ENCODE measurements at places on chromosomes 6 and 20.

- DNase-seq: no peak
These were observed 21.4 kb upstream of the TXLNB start for GRCh38 chr6:139313229-139313628.

DNA sequence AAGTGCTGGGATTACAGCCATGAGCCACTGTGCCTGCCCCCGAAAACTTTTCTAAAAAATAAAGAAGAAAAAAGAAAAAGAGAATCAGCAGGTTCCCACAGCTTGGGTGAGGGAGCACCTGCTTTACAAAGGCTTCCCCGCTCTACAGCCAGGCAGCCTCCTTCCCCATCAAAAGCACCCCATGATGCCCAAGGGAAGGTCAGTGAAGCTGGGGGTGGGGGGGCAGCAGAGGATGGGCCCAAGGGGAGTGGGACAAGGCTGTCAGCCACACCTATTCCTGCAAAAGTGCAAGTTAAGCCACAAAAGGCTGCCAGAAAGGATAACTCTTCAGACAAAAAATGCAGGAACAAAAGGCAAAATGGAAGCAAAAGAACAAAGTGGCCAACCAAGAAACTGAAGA is 72.5 kb downstream of the FAM50B start:
- DNase-seq: no peak

DNA sequence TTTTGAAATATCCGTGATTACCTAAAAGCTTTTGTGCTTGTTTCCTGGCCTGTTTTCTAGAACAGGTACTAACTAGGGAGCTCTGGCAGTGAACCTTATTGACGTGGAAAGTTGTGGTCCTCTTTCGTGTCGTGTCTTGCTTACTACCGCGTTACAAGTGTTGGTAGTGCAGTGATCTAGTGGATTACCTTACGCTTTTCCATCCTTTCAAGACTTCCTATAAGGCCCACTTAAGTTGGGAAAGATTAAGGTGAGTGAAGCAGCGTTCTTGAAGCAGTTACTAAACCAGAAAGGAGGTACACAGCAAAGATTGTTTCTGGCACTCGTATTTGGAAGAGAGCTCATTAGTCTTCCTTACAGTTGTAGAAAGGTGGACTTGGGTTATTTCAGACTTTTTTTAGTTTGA is 1.9 kb downstream of the PNRC1 start:
- DNase-seq: no peak

GRCh38 chr6:123777563-123777962 is 26.1 kb upstream of the NKAIN2 start:
- no peak for DNase-seq
